ENCODE measurements at places on chromosomes 2 and 18. TPM values are rescaled to one million over a fixed set of nuclear protein-coding genes. Genes with fewer than 3 reads are reported as not detected.

GRCh38 chr18:40751186-40751585, 1203.8 kb upstream of the PIK3C3 start:
- DNase-seq, result no peak

DNA sequence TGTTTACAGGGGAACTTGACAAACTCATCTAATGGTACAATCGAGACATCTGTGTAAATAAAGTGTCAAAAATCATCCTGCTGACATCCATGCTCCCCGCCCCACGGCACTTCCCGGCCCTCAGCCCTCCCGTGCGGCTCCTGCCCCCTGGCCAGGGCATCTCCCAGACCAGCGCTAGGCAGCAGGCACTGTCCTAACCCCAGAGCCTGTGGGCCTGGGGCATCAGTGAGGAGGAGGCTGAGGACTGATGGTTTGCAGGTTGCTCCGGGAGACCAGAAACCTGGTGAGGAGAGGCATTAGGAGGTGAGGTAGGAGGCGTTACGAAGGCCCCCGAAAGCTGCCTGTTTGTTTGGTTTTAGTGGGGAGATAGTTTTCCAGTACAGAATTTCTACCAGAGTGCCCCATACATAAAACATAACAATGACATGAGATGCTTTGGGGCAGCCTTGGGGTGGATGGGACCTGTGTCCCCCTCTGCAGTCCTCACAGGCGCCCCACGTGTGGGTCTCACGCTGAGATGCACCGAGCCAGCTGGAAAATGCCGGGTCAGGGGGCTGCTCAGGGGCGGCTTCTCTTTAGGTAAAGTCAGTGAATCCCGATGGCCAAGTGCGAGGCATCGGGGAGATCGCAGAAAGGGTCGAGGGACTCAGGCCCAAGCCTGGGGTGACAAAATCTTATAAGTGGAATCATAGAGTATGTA, 114.2 kb downstream of the RTP5 start:
- DNase-seq, result no peak

Gene PDE11A
- not detected for total RNA-seq

- no peak for DNase-seq
Observed at GRCh38 chr2:198957181-198957580, 500.6 kb downstream of the SATB2 start.
